ENCODE measurements at places on chromosomes 16 and 17. TPM values are rescaled to one million over a fixed set of nuclear protein-coding genes. Genes with fewer than 3 reads are reported as not detected.

Gene NEUROD2
- not detected for total RNA-seq

Gene MYH4
- total RNA-seq = not detected

Gene SLC6A4
- total RNA-seq = 0.02 TPM

Gene RSL1D1
- total RNA-seq = 326 TPM

Gene MT1G
- 24.5 TPM for total RNA-seq

GRCh38 chr16:10314811-10315210 is 71.0 kb upstream of the ATF7IP2 start:
- no peak for DNase-seq
- no peak overlapping the region for H3K27ac ChIP-seq
- H3K36me3 ChIP-seq = no peaks in the 10 kb centered on the region
- H3K4me3 ChIP-seq = no peak overlapping the region

DNA sequence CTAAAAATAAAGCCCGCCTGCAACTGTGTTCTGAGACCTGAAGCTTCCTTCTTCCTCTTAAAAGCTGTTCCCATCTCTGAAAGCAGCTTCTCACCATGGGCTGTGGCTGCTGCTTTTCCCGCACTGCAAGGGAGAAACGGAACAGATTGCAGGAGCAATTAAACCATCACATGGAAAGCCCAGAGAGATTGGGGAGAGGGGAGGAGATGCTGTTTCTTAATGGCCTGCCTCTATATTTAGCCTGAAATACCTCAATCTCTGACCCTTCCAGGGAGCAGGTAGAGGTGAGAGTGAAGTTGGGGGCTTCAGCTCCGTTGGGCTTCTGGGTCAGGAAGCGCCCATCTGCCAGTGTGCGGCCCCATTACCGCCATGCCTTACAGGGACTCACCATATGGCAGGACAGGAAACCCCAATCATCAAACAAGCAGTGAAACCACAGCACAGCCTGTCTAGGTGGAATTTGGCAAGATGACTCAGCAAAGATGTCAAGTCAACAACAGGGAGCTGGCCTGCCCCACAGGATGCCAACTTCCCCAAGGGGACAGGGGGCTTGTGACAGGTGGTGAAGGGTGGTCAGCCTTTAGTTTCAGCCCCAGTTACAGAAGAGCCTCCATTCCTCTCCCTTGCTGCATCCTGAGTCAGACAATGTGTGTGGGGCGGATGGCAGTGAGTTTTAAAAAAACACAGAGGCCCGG is 286.6 kb upstream of the CCL2 start:
- no peaks in the 10 kb centered on the region for H3K36me3 ChIP-seq
- H3K27ac ChIP-seq = peak overlapping the region; percentile 70
- H3K4me3 ChIP-seq = peak overlapping the region; percentile 31
- peak; percentile 47 for DNase-seq
- H3K27me3 ChIP-seq = peaks cover 6% of the 10 kb centered on the region

- no peak for DNase-seq
- no peak overlapping the region for H3K27ac ChIP-seq
- H3K27me3 ChIP-seq = peaks cover 44% of the 10 kb centered on the region
- H3K36me3 ChIP-seq = no peaks in the 10 kb centered on the region
Measured at GRCh38 chr17:58289869-58290268, 9.1 kb upstream of the MPO start.

All from activated T-helper 2 cell treated with anti-CD3 and anti-CD28 coated beads, Interferon-gamma antibody, Interleukin-2, Interleukin-4, amounts not matched to agents 10 μg/mL and 5 μg/mL and 100 μg/mL, durations not matched to agents 14 hours and 24 hours and 36 hours (primary cell).